ENCODE measurements at places on chromosomes 11 and 22.

DNA sequence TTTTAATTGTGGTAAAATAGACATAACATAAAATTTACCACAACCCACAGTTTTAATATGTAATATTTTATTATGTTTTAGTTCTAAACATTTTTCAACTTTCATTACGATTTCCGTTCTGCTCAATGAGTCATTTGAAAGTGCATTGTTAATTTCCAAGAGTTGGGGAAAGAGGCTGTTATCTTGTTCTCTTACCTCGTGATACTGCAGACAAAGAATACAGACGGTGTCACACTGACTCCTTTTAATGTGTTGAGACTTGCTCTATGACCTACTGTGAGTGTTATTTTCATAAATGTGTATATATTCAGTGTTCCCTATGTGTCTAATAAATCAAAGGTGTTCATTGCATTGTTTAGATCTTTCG, 10.8 kb upstream of the RAC2 start:
- DNase-seq, result no peak

GRCh38 chr11:70641369-70641768, 243.0 kb downstream of the CTTN start:
- DNase-seq, result no peak

DNA sequence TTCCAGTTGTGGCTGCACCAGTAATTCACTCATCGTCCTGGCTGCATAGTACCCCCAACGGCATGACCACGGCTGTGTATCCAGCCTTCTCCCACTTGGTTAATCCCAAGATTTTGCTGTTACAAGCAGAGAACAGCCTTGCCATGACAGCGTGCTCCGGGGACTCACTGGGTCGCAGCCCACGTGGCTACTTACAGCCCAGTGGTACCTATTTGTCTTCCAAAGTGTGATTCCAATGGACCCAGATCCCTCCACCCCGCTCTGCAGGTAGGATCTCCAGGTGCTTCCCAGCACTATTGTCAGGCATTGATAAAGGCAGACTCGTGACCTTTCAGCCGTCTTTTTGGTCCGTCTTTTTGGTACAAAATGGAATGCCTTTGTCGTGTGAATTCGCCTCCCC, 119.0 kb upstream of the FGF3 start:
- DNase-seq, result no peak

DNA sequence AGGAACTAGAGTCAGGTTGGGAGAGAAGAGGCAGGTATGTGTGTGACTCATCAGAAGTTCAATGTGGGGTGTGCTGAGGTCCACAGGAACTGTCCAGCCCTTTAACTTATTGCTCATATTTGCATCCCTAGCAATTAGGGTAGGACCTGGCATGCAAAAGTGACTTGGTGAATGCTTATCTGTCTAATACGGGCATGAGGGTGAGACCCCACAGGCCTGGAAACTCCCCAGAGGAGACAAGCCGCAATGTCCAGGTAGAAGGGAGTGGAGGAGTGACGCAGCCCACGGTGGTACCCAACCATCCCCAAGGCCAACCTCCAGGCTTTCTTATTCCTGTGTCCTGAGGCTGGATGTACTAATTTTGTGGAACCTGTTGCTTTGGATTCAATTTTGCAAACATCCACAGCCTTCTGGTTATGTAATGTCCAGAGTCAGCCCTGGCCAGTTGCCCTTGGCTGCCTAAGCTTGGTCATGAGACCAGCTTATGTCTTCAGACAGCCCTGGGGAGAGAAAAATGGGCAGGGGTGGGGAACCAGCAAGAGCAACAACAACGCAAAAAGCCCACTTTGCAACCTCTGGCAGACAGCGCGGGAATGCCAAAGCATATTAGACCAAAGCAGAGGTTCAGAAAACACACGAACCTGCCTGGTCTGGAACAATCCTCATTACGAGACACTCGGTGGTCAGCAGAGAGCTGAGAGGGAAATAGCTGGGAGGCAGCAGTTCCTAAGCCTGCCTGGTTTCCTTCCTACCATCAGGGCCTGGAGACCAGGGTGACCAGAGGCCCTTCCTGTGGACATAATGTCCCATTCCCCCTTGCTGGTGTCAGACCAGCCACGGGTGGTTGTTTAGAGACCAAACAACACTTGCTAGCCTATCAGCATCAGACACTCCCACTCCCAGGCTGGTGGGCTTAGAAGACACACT, 49.3 kb downstream of the TIMP3 start:
- DNase-seq, result no peak

- no peak for DNase-seq
Observed at GRCh38 chr11:134691295-134691873, 279.3 kb upstream of the B3GAT1 start.

GRCh38 chr11:36186340-36187175, 102.7 kb downstream of the COMMD9 start:
- no peak for DNase-seq

- DNase-seq, result peak; percentile 71
Observed at GRCh38 chr22:31084811-31085492, 3.8 kb downstream of the SMTN start.

- DNase-seq, result no peak
Observed at GRCh38 chr22:36280379-36280778, 27.4 kb downstream of the APOL1 start.

GRCh38 chr22:36997746-36998145, 21.5 kb downstream of the TST start:
- DNase-seq, result no peak

DNA sequence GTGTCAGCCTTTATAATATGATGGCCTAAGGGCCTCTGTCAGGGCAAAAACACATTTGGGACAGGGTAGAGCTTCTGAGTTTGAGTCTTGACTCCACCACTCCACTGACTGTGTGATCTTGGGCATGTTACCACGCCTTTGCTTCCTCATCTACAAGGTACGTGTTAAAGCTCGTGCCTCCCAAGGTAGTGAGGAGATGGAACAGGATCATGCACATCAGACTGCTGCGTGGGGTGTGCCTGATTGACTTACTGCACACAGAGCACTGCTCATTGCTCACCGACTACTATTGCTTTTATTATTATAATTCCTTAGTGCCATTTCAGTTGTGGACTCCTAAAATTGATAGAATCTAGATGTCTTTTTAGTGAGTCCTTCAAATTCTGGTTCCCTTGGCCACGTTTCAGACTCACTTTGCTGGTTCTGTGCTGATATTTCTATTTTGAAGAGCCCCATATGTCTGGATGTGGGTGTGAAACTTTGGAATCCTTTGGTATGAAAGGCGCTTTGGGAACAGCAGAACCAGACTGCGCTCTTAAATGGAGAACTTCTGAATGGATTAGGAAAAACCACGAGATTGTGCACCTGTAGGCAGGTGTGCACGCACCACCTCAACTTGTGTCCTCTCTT, 44.1 kb upstream of the RAB1B start:
- DNase-seq, result no peak

GRCh38 chr22:50169774-50170341, 673 bp upstream of the PANX2 start:
- peak; percentile 24 for DNase-seq

- DNase-seq, result no peak
Observed at GRCh38 chr11:59437770-59438169, 1.5 kb downstream of the OR5A1 start.

DNA sequence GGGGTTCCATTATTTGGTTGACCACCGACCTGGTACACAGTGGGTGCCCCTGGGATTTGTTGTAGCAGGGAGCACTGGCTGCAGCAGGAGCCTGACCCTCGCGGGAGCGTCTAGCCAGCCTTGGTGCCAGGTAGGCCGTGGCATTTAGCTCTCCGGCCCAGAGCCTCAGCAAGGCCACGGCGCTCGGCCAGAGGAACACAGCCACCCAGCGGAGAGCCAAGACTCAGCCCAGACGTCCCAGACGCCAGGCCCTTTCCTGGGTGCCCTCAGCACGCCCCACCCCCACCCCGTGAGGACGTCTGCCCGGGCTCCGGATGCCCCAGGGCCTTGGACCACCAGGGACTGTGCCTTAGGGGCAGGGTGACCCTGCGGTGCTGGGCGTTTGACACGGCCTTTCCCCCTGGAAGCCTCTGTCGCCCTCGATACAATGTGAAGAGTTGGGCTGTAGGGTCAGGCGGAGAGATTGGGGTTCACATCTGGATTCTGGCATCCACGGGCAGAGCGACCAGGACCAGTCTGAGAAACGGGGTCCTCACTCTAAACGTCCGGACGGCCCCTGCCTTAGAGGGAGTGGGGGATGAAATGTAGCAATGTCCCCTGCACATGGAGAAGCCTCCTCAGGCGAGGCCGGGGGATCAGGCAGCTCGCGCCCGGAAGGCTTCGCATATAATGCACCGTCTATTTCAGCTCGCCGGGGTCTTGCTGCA, 99.2 kb upstream of the FGF3 start:
- no peak for DNase-seq

DNA sequence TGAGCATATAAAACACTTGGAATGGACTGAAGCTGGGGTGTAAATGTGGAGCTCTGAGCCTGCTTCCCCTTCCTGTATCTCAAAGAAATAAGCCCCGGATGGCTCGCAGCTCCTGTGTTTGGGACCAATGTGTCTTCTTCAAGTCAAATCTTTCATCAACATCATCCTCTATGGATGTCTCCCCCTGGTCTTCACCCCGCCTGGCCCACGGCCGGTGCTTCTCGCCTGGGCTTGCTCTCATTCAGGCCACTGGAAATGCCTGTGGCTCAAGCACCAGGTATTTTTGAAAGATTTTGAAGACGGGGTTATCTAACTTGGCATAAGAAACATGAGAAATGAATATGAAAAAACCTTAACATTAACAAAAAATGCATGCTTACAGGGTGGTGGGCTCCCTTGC, 769.8 kb downstream of the BRD1 start:
- no peak for DNase-seq

GRCh38 chr22:20752104-20752741, 21.7 kb upstream of the SERPIND1 start:
- DNase-seq, result no peak

DNA sequence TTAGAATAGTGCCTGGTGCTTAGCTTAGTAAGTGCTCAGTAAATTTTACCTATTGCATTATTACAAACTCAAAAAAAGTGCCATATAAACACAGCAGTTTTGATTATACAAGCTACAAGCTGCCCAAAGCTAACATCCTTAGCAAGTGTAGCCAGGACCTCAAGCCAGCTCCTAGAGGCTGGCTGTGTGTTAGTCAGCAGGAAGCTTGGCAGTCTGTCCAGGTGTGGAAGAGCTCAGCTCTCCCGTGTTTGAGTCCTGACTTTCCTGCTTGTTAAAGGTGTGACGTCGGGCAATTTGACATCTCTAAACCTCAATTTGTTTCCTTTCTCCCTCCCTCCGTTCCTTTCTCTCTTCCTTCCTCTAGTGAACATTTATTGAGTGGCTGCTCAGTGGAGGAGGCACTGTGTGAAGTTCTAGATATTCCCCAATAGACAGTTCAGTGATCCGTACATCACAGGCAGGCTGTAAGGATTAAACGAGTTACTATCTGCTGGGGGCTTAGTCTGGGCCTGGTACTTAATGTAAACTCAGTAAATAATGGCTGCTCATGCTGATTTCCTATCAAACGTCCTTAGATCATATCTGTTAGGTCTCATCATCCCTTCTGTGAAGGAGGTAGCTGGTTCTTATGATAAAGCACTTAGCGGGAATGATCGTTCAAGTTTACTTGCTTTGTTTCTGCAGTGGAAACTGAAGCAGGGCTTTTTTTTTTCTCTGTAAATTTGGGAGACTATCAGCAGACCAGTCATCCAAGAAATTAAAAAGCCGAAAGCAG, 68.7 kb downstream of the PRR5L start:
- DNase-seq, result no peak

GRCh38 chr22:24591286-24591830, 1.5 kb downstream of the LRRC75B start:
- no peak for DNase-seq
